ENCODE measurements at places on chromosomes 7 and 10.
A peak's percentile ranks its signal among the peaks of the same experiment; 100 is the strongest.

DNA sequence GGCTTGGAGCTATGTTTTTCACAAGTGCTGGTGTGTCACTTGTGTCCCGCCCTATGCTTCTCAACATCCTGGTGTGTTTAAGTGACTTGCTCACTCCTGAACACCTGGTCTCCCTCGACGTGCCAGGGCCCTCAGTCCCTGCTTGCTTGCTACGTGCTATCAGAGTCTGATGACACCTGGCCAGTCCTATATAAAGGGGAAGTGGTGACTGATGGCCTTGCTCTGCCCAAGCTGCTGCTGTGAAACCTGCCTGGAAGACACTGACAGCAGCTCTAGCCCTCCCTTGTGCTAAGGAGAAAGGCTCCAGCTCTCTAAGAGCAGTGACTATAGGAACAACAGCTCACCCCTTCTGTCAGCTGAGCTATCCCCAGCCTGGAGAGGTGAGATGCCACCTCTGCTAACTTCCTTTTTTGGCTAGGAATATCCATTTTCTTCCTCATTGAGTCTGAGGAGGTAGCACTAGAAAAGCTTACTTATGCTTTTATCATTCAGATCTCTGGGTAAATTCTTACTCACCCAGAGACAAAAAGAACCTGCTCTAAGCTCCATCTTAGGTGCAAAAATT, 77.2 kb upstream of the PLXNA4 start:
- no peak for DNase-seq

- DNase-seq: no peak
These were observed 182 bp downstream of the CCDC136 start for GRCh38 chr7:128791972-128792327.

- DNase-seq: no peak
These were observed 14.9 kb upstream of the ZNF248 start for GRCh38 chr10:37872283-37872682.

DNA sequence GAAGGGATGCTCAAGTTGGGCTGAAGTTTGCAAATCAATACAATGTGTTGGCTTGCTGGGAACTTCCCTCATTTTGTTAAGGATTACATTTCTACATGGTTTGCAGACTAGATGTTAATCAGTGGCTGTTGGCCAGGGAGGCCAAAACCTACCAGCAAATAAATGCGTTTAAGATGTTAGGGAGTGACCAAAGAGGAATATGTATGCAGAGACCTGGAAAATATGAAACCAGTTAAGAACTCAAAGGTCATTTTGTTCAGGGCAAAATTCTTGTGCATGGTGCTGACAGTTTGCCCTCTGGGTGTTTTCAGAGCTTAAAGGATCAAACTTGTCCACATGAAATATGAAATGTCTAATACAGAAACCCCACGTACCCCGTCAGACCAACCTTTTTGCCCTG, 30.3 kb downstream of the GATA3 start:
- no peak for DNase-seq

DNA sequence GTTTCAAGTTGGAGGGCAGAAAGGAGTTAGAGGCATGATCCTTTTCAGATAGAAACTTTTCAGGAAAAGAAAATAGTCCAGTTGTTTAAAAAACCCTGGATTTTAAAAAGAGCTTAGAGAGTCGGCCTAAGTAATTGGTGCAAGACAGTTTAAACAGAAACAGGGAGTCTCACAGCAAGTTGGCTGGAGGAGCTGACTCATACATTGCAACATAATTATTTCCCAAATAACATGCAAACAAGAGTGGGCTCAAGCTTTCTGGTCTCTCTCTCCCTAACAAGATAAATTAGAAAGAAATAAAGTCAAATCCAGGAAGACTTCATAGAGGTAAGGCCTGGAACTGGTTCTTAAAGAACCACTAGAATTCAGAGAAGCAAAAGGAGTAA, 100.3 kb upstream of the AGBL3 start:
- DNase-seq: peak; percentile 75

GRCh38 chr10:24701447-24701846, 22.2 kb downstream of the ARHGAP21 start:
- DNase-seq: no peak

DNA sequence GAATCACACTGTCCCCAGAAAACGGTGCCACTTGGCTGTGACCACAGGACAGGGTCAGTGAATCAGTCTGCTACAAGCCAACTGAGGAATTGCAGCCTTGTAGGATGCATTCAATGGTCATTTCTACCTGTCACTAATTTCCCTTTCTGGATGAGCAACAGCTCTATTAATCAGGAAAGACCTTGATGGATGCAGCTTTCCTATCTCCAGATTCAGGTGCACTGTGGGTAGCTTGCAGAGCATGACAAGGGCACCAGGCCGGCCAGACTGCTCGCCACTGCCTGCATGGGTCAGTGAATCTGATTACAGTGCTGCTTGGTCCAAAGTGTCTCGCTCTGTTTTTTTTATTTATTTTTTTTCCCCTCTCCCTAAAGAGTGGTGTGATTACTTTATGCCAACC, 506.8 kb upstream of the AUTS2 start:
- DNase-seq: no peak

GRCh38 chr7:71184609-71185008, 52.7 kb downstream of the GALNT17 start:
- DNase-seq: no peak

Data from fibroblast of upper back skin (primary cell).